ENCODE measurements at places on chromosomes 1 and 21.

DNA sequence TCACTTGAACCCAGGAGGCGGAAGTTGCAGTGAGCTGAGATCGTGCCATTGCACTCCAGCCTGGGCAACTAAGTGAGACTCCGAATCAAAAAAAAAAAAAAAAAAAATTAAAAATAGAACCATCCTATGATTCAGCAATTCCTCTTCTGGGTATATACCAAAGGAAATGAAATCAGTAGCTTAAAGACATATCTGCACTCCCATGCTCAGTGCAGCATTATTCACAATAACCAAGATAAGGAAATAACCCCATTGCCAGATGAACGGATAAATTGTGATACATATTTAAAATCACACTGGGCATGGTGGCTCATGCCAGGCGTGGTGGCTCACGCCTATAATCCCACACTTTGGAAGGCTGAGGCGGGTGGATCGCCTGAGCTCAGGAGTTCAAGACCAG lies 23.8 kb downstream of the ALDH9A1 start:
- DNase-seq, result no peak

GRCh38 chr21:46226920-46227599 lies 1.5 kb downstream of the LSS start:
- no peak for DNase-seq

GRCh38 chr1:165763442-165763841 lies 5.2 kb downstream of the TMCO1 start:
- no peak for DNase-seq

- no peak for DNase-seq
Observed at GRCh38 chr1:205374210-205375078, 17.7 kb upstream of the KLHDC8A start.

- no peak for DNase-seq
Observed at GRCh38 chr1:109433322-109433721, 7.1 kb upstream of the PSMA5 start.

DNA sequence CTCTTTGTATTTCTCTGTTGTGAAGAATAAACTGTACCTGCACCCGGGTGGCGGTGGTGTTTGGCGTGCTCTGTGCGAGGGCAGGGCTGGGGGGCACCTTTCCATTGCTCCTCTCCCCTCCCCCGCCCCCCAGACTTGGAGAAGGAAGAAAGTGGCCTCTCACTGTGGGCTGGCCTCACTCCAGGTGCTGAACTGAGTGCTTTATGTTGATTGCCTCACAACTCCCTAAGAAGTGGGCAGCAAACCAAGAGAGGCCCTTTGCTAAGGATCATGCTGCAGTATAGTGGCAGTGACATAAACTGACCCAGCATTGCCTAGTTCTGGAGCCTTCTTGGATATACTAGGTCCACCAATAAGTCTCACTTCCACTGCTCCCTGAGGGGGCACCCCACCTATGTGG lies 20.2 kb downstream of the A3GALT2 start:
- no peak for DNase-seq

- no peak for DNase-seq
Observed at GRCh38 chr21:45870851-45871615, 110.5 kb upstream of the COL6A1 start.

DNA sequence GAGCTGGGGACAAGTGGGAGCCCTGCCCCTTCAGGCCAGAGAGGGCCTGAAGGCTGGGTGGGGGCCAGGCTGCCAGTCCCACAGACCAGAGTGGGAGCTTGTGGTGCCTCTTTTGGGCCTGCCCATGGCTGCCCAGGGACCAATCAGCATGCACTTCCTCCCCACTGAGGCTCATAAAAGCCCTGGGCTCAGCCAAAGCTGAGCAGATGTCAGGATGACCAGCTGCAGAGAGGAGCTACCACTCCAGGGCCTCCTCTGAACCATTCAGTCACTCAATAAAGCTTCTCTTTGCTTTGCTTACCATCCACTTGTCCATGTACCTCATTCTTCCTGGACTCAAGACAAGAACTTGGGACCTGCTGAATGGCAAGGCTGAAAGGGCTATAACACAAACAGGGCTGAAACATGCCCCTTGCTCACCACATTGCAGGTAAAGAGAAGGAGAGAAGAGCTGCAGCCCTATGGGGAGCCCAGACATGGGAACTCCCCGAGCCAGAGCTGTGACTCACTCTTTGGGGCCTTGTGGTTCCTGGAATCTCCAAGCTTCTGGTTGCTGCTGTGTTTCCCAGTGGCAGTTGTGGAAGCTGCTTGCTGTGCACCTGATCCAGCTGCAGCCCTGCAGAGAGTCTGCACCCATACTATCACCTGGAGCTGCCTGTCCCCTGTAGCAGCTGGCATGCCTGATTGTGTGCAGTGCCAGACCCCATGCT lies 82.0 kb downstream of the OLFML3 start:
- no peak for DNase-seq

DNA sequence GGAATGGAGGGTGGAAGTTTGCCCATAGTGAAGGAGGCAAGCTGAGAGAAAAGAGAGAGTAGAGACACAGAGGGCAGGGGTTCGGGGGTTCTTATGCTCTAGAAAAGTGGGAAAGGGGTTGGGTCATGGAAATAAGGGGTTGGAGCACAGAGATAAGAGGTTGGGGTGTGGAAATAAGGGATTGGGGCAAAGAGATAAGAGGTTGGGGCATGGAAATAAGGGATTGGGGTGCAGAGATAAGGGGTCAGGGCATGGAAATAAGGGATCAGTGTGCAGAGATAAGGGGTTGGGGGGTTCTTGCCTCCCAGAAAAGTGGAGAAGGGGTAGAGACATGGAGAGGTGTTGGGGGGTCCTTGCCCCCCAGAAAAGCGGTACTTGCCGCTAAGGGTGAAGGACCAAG lies 56.2 kb downstream of the SFPQ start:
- DNase-seq, result no peak

- no peak for DNase-seq
Observed at GRCh38 chr1:27163093-27163492, 8.2 kb upstream of the SLC9A1 start.

DNA sequence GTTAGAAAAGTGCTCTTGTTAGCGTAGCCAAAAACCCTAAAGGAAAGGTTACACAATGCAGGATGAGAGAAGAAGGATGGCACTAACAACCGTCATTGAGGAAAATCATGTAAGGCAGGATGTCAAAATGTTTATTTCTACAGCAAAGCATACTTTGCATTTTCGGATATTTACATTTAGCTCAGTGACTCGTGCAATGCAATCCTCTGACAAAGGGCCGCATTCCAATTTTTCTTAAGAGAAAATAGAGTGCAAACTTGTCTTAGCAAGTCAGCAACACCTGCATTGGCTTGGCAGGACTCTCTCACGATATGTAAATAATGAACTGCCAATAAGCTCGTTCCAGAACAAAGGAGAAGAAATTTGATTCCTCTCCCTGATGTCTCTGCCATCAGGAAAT lies 33.3 kb downstream of the TIAM1 start:
- DNase-seq, result no peak

DNA sequence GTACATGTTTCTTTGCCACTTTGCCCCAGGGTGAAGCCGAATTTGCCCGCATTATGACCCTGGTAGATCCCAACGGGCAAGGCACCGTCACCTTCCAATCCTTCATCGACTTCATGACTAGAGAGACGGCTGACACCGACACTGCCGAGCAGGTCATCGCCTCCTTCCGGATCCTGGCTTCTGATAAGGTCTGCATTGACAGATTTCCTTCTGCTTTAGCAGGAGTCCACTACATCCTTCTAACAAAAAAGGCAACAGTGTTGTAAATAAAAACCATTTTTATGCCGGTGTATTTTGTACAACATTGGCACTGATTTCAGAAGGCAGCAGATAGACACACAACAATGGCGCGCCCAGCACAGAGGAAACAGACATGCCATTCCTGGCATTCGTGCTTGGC lies 34.1 kb upstream of the MTR start:
- no peak for DNase-seq

- DNase-seq, result no peak
Observed at GRCh38 chr1:221012120-221012519, 132.9 kb downstream of the HLX start.

- no peak for DNase-seq
Observed at GRCh38 chr1:198677027-198677426, 38.2 kb downstream of the PTPRC start.

DNA sequence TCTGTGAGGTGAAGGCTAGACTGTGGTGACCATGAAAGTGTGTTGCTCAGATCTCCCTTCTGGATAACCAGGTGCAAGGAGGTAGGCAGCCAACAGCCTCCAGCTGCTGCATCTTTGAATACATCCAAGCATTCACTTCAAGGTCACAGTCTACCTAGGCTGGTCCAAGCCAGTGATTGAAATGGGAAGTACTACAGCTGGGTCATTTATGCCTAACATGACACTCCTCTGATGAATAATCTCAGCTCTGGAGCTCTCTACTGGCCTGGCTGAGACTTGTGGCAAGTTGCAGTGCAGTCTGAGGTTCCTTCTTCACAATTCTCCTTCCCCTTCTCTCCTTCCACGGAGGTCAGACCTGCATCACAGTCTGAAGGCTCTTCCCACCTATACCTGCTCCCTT lies 35.0 kb upstream of the ARHGAP29 start:
- DNase-seq, result no peak

DNA sequence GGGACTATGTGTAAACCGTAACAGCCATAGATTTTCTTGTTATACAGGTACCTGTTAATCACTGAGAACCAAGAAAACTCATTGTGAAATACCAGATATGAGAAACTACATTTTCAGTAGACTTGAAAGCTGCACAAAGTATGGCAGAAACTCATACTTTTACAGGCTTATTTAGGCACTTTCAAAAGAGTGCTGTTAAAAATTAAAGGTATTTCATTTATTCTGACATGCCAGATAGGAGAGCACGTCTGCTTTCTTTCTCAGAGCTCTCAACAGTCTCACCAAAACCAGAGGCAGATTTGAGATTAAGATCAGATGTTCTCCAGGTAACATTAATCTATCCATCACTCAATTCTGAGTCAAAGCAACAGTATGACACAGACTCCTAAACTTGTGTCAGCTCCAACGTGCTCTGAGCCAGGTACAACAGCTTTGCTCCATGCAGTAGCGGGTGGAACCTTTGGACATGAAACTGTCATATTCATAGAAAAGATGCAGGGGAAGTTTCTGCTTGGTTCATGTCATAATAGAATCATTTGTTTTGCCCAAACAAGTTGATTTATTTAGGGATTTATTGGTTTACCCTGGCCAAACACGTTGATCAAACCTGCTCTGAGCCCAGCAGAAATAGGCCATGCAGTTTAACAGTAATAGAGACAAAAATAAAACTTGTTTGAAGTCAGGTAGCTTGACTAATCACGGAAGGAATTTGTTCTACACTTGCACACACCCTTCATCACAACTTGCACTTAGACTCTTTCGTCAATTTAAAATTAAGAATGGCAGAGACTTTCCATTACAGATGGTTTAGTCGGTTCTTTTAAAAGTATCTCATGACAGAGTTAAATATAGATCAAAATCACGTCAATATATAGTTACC lies 20.8 kb upstream of the TSNAX start:
- no peak for DNase-seq

- DNase-seq, result no peak
Observed at GRCh38 chr1:1304331-1305299, 3.1 kb downstream of the ACAP3 start.

DNA sequence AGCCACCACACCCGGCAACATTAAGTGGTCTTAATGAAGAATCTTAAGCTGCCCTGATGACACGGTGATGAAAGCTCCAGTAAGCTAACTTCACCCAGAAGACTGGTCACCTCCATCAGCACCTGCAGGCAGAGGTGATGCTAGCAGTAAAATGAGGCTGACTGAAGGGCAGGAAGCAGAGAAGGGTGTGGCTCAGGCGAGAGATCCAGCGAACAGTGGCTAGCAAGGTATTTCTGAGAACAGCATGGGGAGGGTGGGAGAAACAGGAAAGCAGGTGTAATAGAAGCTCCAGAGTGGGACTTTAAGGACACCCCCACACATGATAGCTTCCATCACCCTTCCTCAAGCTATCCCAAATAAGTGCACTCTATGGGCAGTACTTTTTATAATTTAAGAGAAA lies 15.9 kb upstream of the DISP1 start:
- DNase-seq, result no peak

- DNase-seq, result no peak
Observed at GRCh38 chr1:53557369-53557768, 98.2 kb downstream of the DMRTB1 start.

DNA sequence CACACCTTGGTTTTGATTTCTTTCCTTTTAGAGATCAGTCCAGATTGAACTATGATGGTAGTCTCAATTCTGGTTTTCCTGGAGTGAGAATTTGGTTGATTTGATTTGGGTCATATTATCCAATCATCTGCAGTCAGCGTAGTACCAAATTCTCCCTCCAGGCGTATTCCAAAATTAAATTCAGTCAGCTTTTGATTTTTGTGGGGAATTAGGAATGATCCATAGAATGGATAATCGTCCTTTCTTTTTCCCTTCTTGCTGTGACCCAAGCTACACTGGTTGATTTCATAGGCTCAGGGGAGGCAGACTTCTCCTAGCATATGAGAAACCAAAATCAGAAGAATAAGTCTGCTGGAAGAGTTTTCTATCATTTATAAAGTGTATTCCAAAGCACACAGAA lies 4.9 kb downstream of the PRCC start:
- DNase-seq, result no peak

DNA sequence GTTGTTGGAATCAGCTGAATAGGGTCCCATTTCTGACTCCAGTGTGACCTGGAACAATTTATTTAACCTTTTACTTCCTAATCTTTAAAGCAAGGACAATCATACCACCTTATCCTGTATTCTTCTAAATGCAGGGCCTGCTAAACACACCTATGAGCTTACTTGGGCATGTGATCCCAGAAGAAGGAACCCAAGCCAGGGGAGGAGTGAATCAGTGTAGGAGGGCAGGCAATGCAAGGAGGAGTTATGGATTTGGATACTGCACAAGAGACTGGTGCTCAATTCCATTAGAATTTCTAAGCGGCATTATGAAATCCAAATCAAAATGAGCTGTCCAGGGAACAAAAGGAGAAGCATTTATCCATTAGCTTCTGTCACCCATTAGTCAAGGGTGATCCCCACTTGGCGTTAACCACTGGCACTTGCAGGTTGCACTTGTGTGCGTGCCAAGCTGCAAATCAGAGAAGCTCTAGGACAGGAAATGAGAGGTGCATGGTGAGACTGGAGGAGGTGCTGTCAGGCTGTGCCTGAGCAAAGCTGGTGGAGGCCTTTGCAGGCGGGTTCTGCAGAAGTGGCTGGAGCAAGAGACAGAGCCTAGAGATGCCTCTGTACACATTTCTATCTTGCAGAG lies 297.2 kb upstream of the PLXNA2 start:
- no peak for DNase-seq

DNA sequence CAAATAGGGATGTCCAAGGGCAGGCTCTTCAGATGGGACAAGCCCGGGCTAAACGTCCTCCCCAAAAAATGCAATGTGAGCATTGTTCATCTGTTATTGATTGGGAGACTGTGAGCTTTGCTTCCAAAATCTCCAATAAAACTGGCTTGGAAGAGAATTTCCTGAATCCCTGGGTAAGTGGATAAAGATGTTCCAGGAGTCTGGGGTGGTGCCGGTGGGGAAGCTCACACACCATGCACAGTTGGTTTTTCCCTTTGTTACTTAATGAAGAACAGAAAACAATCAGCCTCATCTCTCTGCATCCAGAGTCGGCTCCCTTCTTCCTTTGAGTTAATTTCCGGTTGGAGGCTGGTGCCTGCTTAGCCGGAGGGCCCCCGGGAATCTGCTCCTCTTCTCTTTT lies 72.1 kb upstream of the ZBTB40 start:
- DNase-seq, result no peak
